ENCODE measurements at places on chromosomes 1 and 21. TPM values are rescaled to one million over a fixed set of nuclear protein-coding genes. Genes with fewer than 3 reads are reported as not detected.

The OXCT2 gene
- polyA plus RNA-seq: not detected

- no peak for DNase-seq
- H3K4me1 ChIP-seq: no peaks in the 10 kb centered on the region
- H3K27me3 ChIP-seq: no peaks in the 10 kb centered on the region
- H3K4me3 ChIP-seq: no peak overlapping the region
- H3K36me3 ChIP-seq: no peaks in the 10 kb centered on the region
- H3K27ac ChIP-seq: no peak overlapping the region
Measured at GRCh38 chr1:212968368-212968863, 18.1 kb downstream of the VASH2 start.

- H3K27me3 ChIP-seq: no peaks in the 10 kb centered on the region
- H3K4me3 ChIP-seq: no peak overlapping the region
- no peak overlapping the region for H3K27ac ChIP-seq
- no peak for DNase-seq
- no peaks in the 10 kb centered on the region for H3K36me3 ChIP-seq
- no peaks in the 10 kb centered on the region for H3K4me1 ChIP-seq
Measured at GRCh38 chr1:167219194-167219593, 1.5 kb upstream of the POU2F1 start.

- peaks cover 3% of the 10 kb centered on the region for H3K4me1 ChIP-seq
- no peak for DNase-seq
- no peaks in the 10 kb centered on the region for H3K36me3 ChIP-seq
- no peak overlapping the region for H3K4me3 ChIP-seq
- no peak overlapping the region for H3K27ac ChIP-seq
Measured at GRCh38 chr1:186093437-186093836, 281.6 kb downstream of the TPR start.

DNA sequence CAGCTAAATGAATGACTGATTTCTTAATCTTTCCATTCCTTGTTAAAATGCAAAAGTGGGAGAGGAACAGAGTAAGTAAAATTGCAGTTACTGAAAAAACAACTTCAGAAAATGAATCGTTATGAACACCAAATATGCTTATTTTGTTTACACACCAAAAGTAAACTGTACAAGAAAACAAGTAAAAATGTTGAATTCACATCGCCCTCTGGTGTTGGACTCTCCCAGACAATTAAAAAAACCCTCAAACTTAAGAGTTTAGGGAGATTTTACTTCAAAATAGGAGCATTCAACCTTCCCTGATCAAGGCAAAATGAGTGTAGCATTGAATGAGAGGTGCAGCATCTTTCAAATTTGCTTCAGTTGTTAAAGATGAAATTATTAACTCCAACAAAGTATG is 19.4 kb upstream of the ESRRG start:
- no peak overlapping the region for H3K27ac ChIP-seq
- H3K27me3 ChIP-seq: no peaks in the 10 kb centered on the region
- H3K4me1 ChIP-seq: no peaks in the 10 kb centered on the region
- no peaks in the 10 kb centered on the region for H3K36me3 ChIP-seq
